ENCODE measurements at places on chromosomes 3 and 15. TPM values are rescaled to one million over a fixed set of nuclear protein-coding genes. Genes with fewer than 3 reads are reported as not detected.

Gene ALG1L2
- not detected for total RNA-seq

Gene CD80
- total RNA-seq, result not detected

Gene SLC28A2
- total RNA-seq, result not detected

Gene CFAP91
- total RNA-seq, result 0.40 TPM

Gene HYAL1
- 0.44 TPM for total RNA-seq

Gene SMCO1
- total RNA-seq, result 0.03 TPM

Gene SHQ1
- 17.5 TPM for total RNA-seq

Gene ZNF660
- not detected for total RNA-seq

Gene AMOTL2
- total RNA-seq, result 46.2 TPM

Gene CCDC14
- 17.6 TPM for total RNA-seq

Gene ERICH6
- not detected for total RNA-seq

Gene LMAN1L
- not detected for total RNA-seq

Gene EIF4A2
- 144 TPM for total RNA-seq

Gene SEMA5B
- total RNA-seq, result 0.21 TPM

Gene SLCO3A1
- 19.2 TPM for total RNA-seq

Gene SERINC4
- 0.08 TPM for total RNA-seq

Gene CPNE4
- total RNA-seq, result 4.0 TPM

Gene PP2D1
- total RNA-seq, result not detected

Gene CHRM5
- 0.02 TPM for total RNA-seq

Gene ARMC8
- total RNA-seq, result 27.1 TPM

Gene EPHA3
- not detected for total RNA-seq

Gene SLC6A20
- not detected for total RNA-seq

Gene CYB561D2
- 22.3 TPM for total RNA-seq

Gene MRPS22
- total RNA-seq, result 46.1 TPM

Gene SPTBN5
- 0.24 TPM for total RNA-seq

Gene JMJD7
- 3.5 TPM for total RNA-seq

Gene DNAJA4
- not detected for total RNA-seq

Gene UBE2Q2
- total RNA-seq, result 33.7 TPM

Gene CNTN4
- total RNA-seq, result not detected

Gene PLA2G4D
- not detected for total RNA-seq

Gene CTXN2
- total RNA-seq, result 0.05 TPM

Gene TMCO5A
- not detected for total RNA-seq

Gene MED12L
- total RNA-seq, result 0.39 TPM

Gene UBAP1L
- 1.1 TPM for total RNA-seq

Gene FOXB1
- total RNA-seq, result not detected

Gene FBLN2
- 3.6 TPM for total RNA-seq

Gene JAGN1
- 79.6 TPM for total RNA-seq

Gene MB21D2
- total RNA-seq, result 5.2 TPM

Gene TP63
- 0.37 TPM for total RNA-seq

Gene SEMA3G
- 0.31 TPM for total RNA-seq

All from A549 treated with CORT108297 at 1 μM for 4 hours (cell line).